Frontal cortex (tissue), 4 donors: ENCODE measurements at places on chromosomes 12 and 14.

DNA sequence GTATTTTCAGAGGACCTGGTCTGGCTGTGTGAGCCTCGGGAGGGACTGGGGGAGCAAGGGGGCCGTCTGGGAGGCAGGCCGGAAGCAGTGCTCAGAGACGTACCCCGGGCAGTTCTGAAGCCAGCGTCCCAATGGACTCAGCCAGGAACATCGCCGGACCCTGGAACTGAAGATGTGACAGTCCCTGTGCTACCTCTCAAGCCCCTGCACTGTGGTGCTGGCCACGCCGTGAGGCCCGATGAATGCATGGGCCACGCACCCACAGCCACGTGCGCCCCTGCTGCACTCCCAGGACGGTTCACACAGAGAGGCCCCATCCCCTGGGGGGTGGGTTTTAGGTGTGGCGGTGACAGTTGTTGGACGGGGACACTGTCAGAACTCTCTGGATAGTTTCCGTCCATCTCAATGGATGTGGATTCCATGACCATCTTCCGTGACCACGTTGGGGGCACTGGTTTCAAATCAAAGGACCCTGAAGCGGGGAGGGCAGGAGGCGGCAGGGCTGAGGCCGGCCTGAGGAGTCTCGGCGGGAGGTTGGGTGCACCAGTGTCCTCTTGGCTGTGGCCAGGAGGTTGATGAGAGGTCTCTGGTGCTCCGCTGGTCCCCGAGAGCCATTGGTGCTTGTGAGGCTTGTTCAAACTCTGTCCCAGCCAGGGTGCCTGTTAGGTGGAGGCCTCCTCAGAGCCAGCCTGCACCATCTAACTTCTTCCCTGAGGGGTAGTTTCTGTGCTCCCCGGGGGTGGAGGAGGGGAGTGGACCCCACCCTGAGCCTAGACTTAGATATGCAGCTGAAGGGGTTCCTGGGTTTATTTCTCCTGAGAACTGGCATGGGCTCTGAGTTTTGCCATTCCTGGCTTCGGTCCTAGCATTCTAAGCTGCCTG, 36.3 kb upstream of the TSPAN9 start:
- DNase-seq, result no peak

- no peak for DNase-seq
These were observed 476.5 kb downstream of the FOXG1 start for GRCh38 chr14:29242755-29243754.

DNA sequence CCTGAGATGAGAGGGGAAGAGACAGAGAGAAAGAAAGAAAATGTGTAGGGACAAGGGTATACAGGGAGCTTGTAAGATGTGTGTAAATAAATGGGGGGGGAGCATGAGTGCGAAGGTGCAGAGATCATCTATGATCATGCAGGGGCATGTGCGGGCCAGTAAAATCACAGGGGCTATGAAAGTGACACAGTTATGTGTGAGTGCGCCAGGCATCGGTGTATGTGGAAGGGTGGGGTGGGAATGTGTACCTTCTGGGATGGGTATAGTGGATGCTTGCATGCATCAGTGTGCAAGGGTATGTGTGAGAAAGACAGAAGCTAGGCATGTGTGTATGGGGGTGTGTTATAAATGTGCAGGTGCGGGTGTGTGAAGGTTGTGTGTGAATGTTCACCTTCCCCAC, 18.4 kb upstream of the KRT78 start:
- DNase-seq, result no peak

DNA sequence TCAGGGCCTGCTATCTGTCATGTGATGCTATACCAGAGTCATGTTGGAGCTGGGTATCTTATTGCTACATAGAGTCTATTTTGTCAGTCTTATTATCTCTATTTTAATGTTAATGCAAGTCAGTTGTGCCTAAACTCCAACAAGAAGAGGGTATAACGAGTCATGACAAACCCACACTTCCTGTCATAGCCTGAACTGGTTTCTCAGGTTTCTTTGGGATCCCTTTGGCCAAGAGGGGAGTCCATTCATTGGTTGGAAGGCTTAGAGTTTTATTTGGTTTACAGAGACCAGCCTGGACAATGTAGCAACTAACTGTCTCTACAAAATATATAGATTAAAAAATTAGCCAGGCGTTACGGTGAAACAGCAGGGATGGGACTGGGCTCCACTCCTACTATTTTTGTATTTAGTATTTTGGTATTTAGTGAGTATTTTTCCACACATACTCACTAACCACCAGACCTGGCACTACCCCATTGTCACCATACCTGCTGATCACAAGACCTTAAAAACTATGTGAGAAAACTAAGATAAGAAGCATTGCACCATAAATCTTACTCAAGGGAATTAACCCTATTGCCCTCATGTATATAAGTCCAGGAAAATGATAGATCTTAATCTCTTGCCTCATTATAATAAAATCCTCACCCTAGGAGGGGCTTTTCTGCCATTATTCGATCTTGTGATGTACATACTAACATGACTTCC, 387.5 kb downstream of the IPO8 start:
- DNase-seq, result no peak

DNA sequence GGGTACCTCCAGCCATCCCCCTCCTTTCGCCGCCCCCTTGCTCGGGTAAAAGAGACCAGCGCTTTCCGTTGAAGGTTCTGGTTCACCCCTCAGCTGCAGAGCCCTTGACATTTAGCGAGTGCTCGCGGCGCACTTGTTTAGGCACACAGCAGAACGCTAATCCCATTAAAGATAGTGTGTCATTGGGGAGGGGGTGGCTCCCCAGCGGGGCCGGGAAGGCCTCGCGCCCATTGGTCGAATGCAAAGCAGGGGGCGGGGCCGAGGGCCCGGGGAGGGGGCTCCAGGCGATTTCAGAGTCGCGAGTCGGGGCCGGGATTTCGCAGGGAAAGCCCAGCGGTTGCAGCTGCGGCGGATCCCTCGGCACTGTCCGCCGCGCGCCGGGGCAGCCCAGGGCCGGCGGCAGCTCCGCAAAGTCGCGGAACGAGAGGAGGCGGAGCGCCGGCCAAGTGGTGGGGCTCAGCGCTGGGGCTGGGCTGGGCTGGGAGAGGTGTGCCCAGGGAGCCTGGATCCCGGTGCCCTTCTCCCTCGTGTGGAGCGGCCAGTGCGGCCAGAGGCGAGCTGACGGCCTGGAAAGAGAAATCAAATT, 122.9 kb downstream of the TSPAN9 start:
- peak; percentile 65 for DNase-seq

DNA sequence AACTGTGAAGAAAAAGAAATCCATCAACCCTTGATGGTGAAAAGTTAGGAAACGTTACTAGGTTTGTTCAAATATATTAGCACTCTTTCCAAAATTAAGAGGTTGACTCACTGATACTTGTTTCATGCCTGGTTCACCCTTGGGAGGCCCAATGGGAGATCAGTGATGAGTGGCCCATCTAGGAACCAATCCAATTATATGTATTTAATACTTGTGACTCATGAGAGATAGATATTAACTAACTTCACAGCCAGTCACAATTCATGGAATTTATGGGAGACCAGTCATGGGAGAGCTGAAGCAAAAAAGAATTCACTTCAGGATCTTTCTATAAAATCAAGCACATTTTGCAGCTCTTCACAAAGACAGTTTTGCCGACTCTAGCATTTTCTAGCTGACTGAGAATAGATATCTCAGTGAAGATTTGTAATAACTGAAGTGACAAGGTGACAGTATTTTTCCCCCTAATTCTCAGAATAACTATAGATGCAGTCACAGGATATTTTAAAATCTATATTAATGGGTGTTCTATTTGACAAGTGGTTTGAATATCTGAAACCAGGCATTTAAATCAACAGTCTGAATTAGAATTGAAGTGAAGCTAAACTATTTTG, 230.2 kb downstream of the EPS8 start:
- DNase-seq, result no peak

- DNase-seq, result no peak
These were observed 19.1 kb downstream of the SLC25A47 start for GRCh38 chr14:100342195-100342594.

- DNase-seq, result no peak
These were observed 43.0 kb upstream of the FUT8 start for GRCh38 chr14:65369560-65369959.

- no peak for DNase-seq
These were observed 17.9 kb downstream of the TOGARAM1 start for GRCh38 chr14:44979740-44980356.

DNA sequence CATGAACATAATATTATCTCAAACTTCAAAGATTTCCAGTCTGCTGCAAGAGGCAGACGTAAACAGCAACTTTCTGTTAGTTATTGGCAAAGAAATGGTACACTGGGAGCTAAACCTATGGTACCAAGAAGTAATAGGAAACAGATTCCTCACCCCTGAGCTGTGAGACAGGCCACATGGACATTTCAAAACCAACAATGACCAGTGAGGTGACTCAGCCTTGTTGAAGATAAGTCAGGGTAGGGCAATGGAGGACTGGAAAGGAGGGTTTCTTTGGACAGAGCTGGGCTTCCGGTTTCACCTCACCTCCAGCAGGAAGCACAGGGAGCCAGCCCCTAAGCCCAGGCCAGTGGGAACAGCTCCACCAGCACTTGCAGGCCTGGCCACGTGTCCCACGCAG, 1320.5 kb downstream of the AACS start:
- DNase-seq, result no peak

- DNase-seq, result no peak
These were observed 51.9 kb downstream of the RASSF8 start for GRCh38 chr12:26010293-26010821.

GRCh38 chr12:55833056-55833455, 3.7 kb upstream of the DNAJC14 start:
- DNase-seq, result no peak

GRCh38 chr14:73188501-73188911, 48.8 kb upstream of the PAPLN start:
- no peak for DNase-seq

DNA sequence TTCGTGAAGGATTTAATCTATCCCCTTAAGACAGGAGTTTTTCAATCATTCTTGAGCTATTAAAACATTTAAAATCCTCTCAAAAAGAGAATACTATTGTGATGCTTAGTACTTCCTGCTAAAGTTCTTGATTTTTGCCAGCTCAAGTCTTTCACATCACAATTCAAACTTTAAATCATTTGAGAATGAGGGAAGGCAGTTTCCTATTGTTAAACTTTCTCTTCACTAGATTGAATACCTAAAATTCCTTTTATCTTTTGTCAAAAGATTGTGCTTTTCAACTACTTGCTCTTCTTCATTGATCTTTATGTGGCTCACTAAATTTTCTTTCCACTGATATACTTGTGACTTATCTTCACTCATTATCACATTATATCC, 44.1 kb downstream of the ABCD2 start:
- DNase-seq, result no peak

GRCh38 chr12:40145896-40146295, 40.0 kb upstream of the SLC2A13 start:
- DNase-seq, result no peak

- DNase-seq, result no peak
These were observed 64.9 kb downstream of the SPRING1 start for GRCh38 chr12:116672842-116673516.
